ENCODE measurements at places on chromosomes 2 and 18.

- peak; percentile 84 for DNase-seq
Observed at GRCh38 chr18:80033181-80034067, 810 bp upstream of the RBFA start.

DNA sequence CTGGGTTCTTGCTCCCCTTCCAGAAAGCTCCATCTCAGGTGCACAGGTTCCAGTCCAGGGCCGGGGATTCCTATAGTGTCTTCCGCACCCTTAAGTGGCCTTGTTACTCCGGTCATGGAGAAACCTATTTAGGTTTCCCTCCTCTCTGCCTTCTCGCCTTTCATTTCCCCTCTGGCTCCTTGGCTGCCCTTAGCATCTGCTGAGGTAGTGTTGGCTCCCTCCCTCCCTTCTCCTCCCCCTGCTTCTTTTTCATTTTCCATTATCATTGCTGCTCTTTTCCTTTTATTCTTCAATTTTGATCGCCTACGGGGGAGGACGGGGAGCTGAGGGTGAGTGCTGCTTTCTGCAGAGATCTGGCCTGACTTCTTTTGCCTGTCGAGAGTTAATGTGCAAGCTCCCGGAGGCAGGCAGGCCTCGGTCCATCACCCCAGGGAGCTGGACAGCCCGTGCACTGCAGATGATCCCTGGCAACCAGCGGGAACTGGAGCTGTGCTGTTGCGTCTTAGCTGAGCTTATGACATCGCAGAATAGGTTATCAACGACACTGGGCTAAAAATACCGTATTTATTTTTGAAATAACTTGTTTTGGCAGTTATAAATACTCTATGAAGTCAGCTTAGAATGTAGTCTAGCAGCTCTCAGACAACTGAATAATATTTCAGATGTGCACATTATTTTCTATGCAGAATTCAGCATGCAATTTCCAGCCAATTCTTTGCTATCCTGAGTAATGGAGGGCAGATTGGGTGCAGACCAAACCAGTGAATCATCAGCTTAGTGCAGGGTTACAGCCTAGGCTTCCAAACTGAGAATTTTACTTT, 141.9 kb downstream of the SLC4A3 start:
- no peak for DNase-seq

- no peak for DNase-seq
Observed at GRCh38 chr18:11176481-11176881, 27.1 kb upstream of the PIEZO2 start.

DNA sequence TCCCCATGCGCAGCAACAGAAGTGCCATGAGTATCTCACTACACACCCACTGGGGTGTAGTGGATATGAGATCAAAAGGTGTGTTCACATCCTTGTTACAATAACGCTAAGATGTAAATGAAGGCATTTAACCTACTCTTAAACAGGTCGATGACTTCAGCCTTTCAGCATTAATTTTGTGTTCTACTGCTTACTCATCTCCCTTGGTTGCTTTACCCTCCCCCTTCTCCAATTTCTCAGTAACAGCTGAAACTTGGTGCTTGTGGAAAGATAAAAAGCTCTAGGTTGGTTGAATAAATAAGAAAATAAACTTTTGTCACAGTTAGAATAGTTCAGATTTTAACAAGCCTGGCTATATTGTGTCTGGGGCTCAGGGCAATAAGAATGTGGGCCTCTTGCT, 147.5 kb upstream of the SESTD1 start:
- no peak for DNase-seq

All from stimulated activated CD4-positive, alpha-beta T cell treated with anti-CD3 and anti-CD28 coated beads, Interleukin-1b, Interleukin-23, amount 100 ng/mL, for 48 hours (primary cell).